Esophagus muscularis mucosa (tissue), 4 donors: ENCODE measurements at places on chromosomes 5 and 9.

DNA sequence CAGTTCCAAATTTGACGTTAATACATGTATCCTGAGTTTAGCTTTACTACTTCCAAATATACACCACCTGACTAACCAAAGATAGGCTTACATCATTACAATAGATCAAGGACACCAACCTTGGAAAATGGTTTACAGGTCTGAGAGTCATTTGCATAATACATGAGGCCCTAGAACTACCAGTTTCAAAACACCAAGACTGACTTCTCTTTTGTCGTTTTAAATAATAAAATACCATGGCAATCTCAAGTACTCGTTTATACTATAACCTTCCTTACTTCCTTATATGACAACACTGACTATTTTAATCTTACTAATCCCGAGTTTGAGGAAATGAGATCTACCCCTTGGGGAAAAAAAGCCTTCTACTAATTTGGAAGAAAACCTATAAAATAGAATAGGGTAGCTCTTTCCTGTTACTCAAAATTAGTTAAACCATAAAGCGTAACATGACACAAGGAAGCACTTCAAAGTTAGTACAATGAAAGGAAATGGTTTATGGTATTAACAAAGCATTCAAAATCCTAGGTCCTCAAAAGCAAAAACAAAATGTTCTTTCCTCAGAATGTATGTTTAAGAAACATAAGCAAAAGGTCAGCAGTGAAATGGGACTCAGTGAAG lies 42.1 kb downstream of the UBQLN1 start:
- DNase-seq = no peak

- DNase-seq = no peak
Measured at GRCh38 chr5:116830079-116830478, 255.5 kb upstream of the SEMA6A start.

GRCh38 chr9:108515856-108516255 lies 339.9 kb downstream of the ACTL7B start:
- no peak for DNase-seq

DNA sequence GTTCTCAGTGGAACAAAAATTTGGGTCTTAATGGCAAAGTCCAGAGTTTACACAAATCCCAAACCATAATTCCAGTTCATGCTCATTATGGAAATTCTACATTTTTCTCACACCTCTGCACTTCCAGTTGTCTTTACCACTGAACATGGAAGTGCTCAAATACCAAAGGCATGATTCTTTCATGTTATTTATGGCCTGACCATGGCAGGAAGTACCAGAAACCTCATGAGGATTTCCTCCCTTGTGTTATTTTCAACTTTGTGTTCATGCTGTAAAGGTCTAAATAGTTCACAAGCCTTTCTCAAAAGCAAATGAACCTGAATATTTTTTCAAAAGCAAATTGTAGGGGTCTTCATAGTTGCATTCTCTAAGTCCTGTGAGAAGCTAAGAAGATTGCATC lies 82.0 kb upstream of the ITGA1 start:
- DNase-seq = no peak

- no peak for DNase-seq
Measured at GRCh38 chr5:150461231-150461630, 11.7 kb upstream of the RPS14 start.

- DNase-seq = peak; percentile 82
Measured at GRCh38 chr9:93299418-93300174, 115.7 kb downstream of the WNK2 start.

GRCh38 chr5:143796125-143796524 lies 15.8 kb upstream of the HMHB1 start:
- no peak for DNase-seq

DNA sequence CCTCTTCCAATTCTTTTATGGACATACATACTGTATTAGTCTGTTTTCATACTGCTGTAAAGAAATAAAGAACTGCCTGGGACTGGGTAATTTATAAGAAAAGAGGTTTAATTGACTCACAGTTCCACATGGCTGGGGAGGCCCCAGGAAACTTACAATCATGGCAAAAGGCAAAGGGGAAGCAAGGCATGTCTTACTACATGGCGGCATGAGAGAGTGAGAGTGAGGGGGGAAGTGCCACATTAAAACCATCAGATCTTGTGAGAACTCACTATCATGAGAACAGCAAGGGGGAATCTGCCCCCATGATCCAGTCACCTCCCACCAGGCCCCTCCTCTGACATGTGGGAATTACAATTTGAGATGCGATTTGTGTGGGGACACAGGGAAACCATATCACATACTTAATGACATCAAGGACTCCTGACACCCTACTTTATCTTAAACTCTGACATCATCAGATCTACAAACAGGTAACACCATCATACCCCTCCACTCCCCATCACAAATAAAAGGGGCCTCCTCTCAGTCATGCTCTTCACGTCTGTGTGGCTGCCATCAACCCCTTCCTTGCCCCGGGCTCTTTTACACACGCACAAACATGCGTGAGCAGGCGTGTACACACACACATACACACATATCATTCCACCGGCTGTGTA lies 9.7 kb downstream of the ANKRD33B start:
- DNase-seq = no peak

- DNase-seq = no peak
Measured at GRCh38 chr5:172740428-172741205, 30.4 kb downstream of the DUSP1 start.

DNA sequence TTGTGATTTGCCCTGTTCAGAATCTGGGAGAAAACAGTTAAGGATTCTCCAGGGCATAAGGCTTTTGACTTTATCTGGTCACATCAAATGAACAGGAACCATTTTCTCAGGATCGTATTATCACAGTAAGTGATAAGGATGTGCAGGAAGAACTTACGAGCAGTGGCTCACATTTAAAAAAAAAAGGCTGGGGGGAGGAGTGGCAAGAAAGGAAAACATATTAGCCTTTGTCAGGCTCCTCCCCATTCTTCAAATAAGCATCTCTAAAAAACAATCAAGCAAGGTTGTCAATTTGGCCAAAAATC lies 234.3 kb upstream of the TMEM161B start:
- no peak for DNase-seq

DNA sequence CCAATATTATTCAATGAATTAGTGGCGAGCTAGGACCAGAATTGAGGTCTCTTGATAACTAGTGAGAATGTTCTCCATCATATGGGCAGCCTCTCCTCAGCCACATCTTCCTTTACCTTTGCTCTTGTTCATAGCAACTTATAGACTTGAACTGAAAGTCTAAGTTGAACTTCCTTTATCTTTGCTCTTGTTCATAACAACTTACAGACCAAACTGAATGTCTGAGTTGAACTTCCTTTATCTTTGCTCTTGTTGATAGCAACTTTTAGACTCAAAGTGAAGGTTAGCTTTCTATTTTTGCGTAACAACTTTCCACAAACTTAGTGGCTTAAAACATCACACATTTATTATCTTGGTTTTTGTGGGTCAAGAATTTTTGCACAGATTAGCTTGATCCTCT lies 146.4 kb upstream of the C9orf72 start:
- no peak for DNase-seq

GRCh38 chr9:94788570-94789105 lies 62.1 kb downstream of the AOPEP start:
- DNase-seq = no peak

DNA sequence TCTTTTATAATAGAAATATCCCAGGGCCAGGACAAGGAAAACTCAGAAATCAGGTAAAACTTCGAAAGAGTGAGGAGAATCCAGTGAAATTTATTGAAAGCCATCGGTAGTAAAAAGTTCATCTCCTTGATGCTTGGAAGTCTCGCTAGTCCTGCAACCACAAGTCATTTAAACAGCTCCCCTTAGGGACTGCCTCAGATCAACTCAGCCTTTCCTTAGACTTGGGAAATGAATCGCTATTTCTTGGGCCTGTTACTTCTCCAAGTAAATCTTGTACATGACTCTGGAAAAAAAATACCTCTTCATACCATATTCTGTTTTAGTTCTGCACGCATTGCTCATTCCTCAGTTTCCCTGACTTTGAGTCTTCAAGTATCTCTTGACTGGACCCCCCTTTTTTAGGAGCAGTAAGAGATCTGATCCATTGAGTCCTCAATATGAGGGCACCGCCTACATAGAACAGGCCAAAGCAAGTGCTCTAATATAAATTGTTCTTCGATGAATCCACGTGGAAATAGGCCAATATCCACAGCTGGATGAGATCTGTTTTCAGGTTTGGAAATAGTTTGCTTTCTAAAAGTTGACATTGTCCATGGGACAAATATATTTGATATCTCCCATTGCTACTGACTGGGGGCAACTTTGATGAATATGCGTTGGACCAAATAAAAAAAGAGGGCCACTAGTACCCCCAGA lies 114.2 kb downstream of the PRDM6 start:
- no peak for DNase-seq

DNA sequence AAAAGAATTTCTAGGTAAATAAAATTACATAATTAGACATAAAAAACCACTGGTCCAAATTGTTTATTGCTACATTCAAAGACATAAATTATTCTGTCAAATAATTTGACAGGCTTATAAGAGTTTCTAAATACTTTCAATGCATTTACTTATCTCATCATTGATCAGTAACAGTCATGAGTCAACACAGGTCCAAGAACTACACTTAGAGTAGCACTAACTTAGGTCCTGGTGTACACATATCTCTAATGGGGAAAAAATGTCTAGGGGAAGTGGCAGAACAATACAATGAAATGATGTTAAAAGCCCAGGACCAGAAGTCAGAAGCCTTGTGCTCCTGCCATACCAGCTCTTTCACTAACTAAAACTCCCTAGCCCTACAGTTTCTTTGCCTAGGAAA lies 96.5 kb upstream of the SLCO6A1 start:
- DNase-seq = no peak

DNA sequence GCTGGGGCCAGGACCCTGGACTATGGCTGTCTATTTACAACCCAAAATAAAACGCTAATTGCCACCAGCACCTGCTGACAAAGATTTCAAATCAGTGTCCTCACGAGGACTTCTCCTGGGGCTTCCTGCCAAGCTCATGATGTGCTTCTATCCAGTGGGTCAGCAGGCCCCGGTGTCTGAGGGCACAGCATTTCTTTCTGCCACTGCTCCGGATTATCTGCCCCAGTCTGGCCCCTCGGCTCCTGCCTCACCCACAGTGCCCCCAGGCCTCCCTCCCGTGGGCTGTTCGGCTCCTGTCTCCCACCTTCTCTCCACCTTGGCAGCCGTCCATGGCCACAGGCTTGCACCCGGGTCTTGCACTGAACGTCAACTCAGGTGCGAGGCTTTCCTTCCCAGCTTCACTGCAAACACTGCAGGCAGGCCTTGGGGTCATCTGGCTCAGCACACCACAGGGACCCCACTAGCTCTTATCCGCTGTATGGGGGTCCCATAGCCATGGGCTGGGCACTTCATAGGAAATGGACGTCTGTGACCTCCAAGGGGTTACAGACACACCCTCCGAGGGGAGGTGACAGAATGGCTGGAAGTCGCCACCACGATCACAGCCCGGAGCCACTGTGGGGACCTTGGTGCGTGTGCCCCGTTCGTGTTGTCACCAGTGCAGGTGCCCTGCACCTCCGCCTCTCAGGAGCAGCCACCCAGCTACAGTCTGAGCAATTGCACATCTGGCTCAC lies 43.8 kb upstream of the FCN1 start:
- no peak for DNase-seq

DNA sequence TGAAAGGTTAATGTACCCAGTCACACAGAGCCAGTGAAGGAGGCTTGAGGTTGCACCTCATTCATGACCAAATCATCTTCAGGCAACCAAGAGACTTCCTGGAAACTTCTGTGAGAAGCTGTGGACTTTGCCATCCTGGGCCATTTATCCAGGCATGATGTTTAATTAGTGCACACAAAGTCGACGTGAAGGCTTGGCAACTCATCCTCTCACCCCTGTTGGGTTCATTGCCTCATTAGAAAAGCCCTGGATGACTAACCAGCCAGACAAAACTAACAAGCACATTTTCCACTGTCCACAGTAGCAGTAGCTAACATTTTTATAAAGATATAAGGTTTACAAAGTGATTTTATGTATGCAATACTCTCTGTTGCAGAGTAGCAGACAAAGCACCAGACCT lies 65.7 kb upstream of the ZNF462 start:
- DNase-seq = no peak

DNA sequence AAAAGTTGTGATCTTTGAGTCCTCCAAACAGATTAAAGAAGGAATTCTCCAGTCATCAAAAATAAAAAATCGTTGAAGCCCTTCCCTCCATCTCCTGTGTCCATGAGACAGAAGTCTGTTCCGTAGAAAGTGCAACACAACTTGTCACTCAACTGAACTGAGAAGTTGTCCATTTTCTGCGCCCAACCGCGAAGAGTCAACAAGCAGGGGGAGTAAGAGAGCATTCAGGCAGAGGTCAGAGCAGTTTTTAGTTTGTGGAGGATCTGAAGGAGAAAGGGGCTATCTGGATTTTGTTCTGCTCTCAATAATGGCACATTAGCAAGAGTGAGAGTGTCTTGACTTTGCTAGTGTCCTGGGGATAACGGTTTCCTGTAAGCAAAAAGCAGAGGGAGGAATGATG lies 303.9 kb downstream of the ICE1 start:
- DNase-seq = no peak

- DNase-seq = no peak
Measured at GRCh38 chr9:96430377-96430776, 12.2 kb upstream of the ZNF367 start.

DNA sequence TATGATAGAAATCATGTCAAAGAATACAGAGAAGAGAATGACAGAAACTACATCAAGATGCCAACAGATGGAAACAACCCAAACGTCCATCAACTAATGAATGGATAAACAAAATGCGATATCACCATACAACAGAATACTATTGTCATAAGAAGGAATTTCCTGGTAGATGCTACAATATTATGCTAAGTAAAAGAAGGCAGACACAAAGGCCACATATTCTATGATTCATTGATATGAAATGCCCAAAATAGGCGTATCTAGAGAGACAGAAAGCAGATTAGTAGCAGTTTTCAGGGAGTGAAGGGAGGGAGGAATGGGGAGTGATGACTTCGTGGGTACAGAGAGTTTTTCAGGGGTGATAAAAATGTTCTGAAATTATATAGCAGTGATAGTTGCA lies 58.3 kb upstream of the AKNA start:
- no peak for DNase-seq

GRCh38 chr9:136578915-136579649 lies 33.2 kb upstream of the NOTCH1 start:
- no peak for DNase-seq

DNA sequence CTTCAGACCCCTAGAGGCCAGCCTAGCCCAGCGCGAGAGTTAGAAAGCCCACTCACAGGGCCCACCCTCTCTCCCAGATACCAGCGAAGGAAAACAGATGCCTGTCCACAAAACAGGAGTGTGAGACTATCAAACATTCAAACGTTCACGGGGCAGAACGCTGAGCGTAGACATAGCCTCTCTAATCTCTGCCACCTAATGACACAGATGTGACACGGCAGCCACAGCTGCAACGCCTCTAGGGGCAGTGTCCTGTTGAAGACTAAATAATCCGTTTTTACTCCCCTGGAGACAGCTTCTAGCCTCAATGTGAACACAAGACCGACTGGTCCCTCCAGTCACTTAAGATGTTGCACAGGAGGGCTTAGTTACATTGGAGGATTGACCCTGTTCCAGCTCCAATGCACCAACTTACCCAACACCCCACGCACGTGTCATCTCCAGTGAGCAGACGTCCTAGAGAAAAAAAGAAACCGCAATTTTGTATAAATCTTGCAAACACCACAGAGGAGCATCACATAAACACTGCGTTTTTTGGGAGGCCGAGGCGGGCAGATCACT lies 14.3 kb downstream of the DIPK1B start:
- no peak for DNase-seq

GRCh38 chr9:6702707-6703106 lies 55.1 kb upstream of the KDM4C start:
- no peak for DNase-seq
